Uterus (tissue), 4 donors: ENCODE measurements at places on chromosomes 3 and 15. TPM values are rescaled to one million over a fixed set of nuclear protein-coding genes. Genes with fewer than 3 reads are reported as not detected.

The LRRIQ4 gene
- total RNA-seq, result not detected

The CYP8B1 gene
- not detected for total RNA-seq

The SLC24A1 gene
- 2.0 TPM for total RNA-seq

The ANKUB1 gene
- total RNA-seq, result not detected

The SENP8 gene
- total RNA-seq, result 4.1 TPM

The MUSTN1 gene
- 35.2 TPM for total RNA-seq

The COL6A5 gene
- total RNA-seq, result not detected

The CTXND1 gene
- total RNA-seq, result not detected

The DPH3 gene
- total RNA-seq, result 19.4 TPM

The NKIRAS1 gene
- total RNA-seq, result 3.6 TPM

The RSL24D1 gene
- 116 TPM for total RNA-seq

The ZKSCAN7 gene
- total RNA-seq, result 3.9 TPM

The SLC24A5 gene
- not detected for total RNA-seq

The WDR49 gene
- 23.1 TPM for total RNA-seq

The PEAK1 gene
- 69.8 TPM for total RNA-seq

The TMCO5A gene
- total RNA-seq, result not detected

The P2RY12 gene
- total RNA-seq, result not detected

The CRABP1 gene
- not detected for total RNA-seq

The MASP1 gene
- total RNA-seq, result 88.2 TPM

The GOLGA6L9 gene
- total RNA-seq, result 6.6 TPM

The C3orf62 gene
- 7.2 TPM for total RNA-seq

The CCDC13 gene
- 1.7 TPM for total RNA-seq

The C3orf20 gene
- 0.07 TPM for total RNA-seq

The B3GALNT1 gene
- total RNA-seq, result 15.3 TPM

The HIGD2B gene
- total RNA-seq, result not detected

The CD200 gene
- total RNA-seq, result 26.1 TPM

The GATA2 gene
- total RNA-seq, result 43.0 TPM

The GOLGA6D gene
- not detected for total RNA-seq

The SLC28A2 gene
- total RNA-seq, result not detected

The ACAN gene
- total RNA-seq, result not detected

The ARHGAP11A gene
- total RNA-seq, result 25.0 TPM

The HCLS1 gene
- 12.2 TPM for total RNA-seq

The ANKRD63 gene
- 0.28 TPM for total RNA-seq

The RNU5B-1 gene
- total RNA-seq, result not detected

The DISP2 gene
- 0.14 TPM for total RNA-seq

The GRAMD2A gene
- total RNA-seq, result not detected
